ENCODE measurements at places on chromosomes 16 and 17. TPM values are rescaled to one million over a fixed set of nuclear protein-coding genes. Genes with fewer than 3 reads are reported as not detected.

Gene TXNL4B
- polyA plus RNA-seq, result 7.2 TPM

Gene CSH1
- not detected for polyA plus RNA-seq

- no peaks in the 10 kb centered on the region for H3K4me1 ChIP-seq
- no peak for DNase-seq
- H3K27me3 ChIP-seq, result no peaks in the 10 kb centered on the region
Measured at GRCh38 chr16:53962041-53962440, 258.1 kb downstream of the FTO start.

DNA sequence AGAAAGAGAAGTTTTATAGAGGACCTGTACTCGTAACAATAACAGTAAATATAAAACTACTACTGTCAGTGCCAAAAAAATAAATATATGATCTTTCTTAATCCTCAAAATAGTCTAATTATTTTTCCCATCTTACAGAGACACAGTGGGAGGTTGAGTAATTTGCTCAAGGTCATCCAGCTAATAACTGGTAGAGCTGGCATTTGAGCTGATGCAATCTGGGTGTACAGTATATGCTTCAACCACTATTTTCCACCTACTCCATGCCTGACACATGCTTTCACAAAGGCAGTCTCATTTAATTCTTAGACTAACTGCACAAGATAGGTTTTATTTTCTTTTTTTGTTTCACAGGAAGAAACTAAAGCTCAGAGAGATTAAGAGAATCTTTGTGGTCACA lies 33.6 kb downstream of the PIGL start:
- DNase-seq, result peak; percentile 22
- H3K27me3 ChIP-seq, result no peaks in the 10 kb centered on the region
- H3K4me3 ChIP-seq, result no peak overlapping the region
- H3K36me3 ChIP-seq, result no peaks in the 10 kb centered on the region

DNA sequence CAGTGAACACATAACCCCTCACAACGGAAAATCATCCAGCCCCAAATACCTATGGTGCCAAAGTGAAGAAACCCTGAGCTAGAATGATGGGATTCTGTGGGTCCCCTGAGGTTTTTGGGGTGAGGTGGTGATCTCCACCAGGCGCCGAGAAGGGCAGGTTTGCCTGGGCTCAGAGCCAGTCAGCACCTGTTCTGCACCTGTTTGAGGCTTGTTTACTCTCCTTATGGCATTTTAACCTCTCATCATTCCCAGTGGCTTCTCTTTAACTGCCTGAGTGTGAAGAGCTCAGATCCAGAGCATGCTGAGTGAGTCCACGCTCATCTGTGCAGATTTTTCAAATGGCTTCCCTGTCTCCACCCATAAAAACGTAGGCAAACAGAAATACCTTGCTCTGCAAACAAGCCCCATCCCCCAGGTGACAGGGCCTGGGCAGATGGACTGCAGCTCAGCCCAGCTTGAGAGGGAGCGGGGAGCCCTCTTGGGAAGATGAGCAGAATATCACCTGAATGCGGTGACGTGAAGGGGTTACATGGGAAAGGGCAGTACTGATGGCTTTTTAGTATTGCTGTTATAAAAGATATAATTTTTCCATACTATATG lies 40.1 kb upstream of the CLEC19A start:
- no peak overlapping the region for H3K27ac ChIP-seq
- H3K4me3 ChIP-seq, result no peak overlapping the region
- peak; percentile 26 for DNase-seq
- H3K4me1 ChIP-seq, result no peaks in the 10 kb centered on the region

GRCh38 chr16:12539185-12539929 lies 264.3 kb downstream of the CPPED1 start:
- no peaks in the 10 kb centered on the region for H3K4me1 ChIP-seq
- H3K4me3 ChIP-seq, result no peak overlapping the region
- no peaks in the 10 kb centered on the region for H3K36me3 ChIP-seq
- H3K27me3 ChIP-seq, result no peaks in the 10 kb centered on the region
- DNase-seq, result no peak
- H3K27ac ChIP-seq, result no peak overlapping the region
